ENCODE measurements at places on chromosomes 2 and 18.
A peak's percentile ranks its signal among the peaks of the same experiment; 100 is the strongest.

GRCh38 chr2:196054631-196055030 is 14.0 kb downstream of the DNAH7 start:
- no peak for DNase-seq

- DNase-seq: no peak
These were observed 137.7 kb upstream of the MMADHC start for GRCh38 chr2:149725234-149725633.

- no peak for DNase-seq
These were observed 110.0 kb upstream of the RASGRP3 start for GRCh38 chr2:33366473-33366872.

DNA sequence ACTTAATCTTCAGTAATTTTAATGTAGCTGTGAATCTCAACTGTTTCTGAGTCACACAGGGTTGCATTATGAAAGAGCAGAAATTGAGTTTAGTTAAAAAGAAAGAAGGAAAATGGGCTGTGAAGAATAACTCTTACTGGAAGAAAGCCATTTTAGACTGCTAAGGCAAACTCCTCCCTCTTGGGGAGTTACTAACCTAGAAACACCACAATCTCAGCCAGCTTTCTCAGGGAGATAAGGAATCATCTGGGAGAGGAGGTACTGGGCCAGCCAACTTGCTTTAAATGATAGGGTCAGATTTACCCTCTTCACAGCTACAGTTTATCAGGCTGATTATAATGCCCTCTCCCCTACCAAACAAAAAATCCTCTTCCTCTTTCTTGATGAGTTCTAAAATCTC is 119.5 kb downstream of the CCDC148 start:
- no peak for DNase-seq

- DNase-seq: no peak
These were observed 40.5 kb downstream of the MYO5B start for GRCh38 chr18:50154420-50154819.

DNA sequence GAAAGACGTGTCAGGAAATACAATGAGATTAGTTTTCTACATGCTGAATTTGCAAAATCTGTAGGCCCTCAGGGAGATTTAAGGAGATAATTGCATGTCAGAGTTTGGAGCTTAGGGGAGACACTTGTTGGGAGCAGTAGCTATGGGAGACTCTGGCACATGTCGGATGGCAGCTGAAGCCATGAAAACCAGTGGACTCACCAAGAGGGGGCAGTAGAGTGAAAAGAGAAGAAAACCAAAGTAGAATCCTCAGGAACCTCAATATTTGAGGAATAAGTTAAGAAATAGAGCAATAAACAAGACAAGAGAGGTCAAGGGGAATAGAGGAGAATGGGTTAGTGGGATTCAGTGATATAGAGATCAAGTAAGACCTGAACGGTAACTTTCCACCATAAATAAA is 24.8 kb downstream of the RUFY4 start:
- DNase-seq: peak; percentile 8

GRCh38 chr2:233059797-233060500 is at the start of gene INPP5D:
Gene INPP5D (plus strand): TSS chr2:233060342. CDS start chr2:233060479, 137 bp downstream.
- peak; percentile 73 for DNase-seq

GRCh38 chr2:263774-264492 is at the start of gene SH3YL1:
Gene SH3YL1 (minus strand): TSS chr2:264032. CDS start chr2:263984, 48 bp downstream.
- DNase-seq: peak; percentile 59

- DNase-seq: no peak
These were observed 12.1 kb downstream of the CD226 start for GRCh38 chr18:69935319-69936190.

Measured in erythroblast (primary cell).